ENCODE measurements at places on chromosomes 5 and 9. TPM values are rescaled to one million over a fixed set of nuclear protein-coding genes. Genes with fewer than 3 reads are reported as not detected.

DNA sequence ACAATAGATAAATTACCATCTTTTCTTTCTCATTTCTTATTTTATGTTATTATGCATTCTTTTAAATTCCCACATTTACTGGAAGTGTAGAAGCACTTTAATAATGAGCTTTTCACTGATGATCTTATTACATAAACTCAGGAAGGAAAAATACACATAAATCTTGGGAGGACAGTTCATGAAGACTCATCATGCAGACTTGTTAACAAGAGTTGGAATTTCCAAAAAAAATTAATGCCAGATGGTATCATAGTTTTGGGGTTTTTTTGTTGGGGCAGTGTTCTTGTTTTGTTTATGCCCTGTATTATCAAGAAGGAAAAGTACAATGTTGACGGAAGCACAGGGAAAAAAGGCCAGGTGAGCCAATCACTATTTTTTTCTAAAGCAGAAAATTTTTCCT is 35.1 kb downstream of the CEMIP2 start:
- DNase-seq, result no peak

The RLN1 gene
- not detected for total RNA-seq

The C1QTNF3 gene
- 1.1 TPM for total RNA-seq

- peak; percentile 59 for DNase-seq
These were observed 76.9 kb upstream of the HTR4 start for GRCh38 chr5:148730942-148731898.

The LARP1 gene
- total RNA-seq, result 142 TPM

DNA sequence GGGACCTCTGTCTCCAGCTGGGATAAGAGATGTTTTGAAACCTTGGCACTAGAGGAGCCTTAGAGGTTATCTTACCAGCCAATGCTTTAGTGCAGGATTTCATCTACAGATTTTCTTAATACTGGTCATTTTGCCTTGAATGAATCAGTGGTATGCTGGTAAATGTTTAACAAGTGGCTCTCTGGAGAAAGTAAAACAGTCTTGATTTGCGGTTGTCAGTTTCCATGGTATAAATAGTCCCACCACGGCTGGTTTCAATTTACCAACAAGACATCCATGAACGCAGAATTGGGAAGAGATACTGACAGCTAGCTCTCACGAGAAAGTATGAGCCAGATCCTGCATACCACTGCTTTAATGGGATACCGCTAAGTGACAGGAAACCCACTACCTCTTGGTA is 56.7 kb upstream of the CXCL14 start:
- peak; percentile 72 for DNase-seq

DNA sequence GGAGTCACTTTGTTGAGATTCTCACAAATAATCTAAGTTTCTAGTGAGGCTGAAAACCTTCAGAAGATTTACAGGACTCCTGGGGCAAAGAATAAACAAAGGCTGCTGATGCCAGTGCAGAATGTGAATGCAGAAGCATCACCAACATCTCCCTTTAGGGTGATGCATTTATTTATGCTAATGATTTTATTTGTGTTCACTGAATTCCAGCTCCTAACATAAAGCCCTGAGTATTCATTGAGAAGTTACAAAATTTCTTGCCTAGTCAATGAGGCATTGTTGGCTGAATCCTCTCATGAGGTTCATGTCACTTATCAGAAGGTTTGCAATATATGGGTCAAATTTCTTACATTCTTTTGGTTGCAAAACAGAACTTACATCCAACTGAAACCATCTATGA is 70.0 kb downstream of the GRIN3A start:
- no peak for DNase-seq

The NDUFS4 gene
- total RNA-seq, result 135 TPM

The GPR21 gene
- total RNA-seq, result not detected

The IL9 gene
- total RNA-seq, result not detected

DNA sequence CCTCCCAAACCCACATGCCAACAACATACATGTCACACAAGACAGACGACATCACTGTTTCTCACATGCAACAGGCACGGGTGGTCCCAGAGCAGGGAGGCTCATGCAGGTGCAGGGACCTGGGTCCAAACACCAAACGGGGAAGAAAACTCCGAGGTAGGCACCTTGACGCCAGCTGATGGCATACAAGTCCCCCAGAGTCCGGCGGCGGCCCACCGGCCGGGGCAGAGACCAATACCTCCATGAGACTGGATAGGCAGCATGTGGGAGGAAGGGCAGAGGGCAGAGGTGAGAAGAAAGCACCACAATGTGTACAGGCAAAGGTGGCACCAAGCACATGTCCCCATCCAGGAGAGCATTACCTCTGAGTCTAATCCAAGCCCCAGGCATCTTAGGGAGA is 73.0 kb upstream of the UBTD2 start:
- no peak for DNase-seq

GRCh38 chr5:61330341-61330844 is 1.7 kb upstream of the ZSWIM6 start:
- DNase-seq, result no peak

The DIRAS2 gene
- 2.8 TPM for total RNA-seq

DNA sequence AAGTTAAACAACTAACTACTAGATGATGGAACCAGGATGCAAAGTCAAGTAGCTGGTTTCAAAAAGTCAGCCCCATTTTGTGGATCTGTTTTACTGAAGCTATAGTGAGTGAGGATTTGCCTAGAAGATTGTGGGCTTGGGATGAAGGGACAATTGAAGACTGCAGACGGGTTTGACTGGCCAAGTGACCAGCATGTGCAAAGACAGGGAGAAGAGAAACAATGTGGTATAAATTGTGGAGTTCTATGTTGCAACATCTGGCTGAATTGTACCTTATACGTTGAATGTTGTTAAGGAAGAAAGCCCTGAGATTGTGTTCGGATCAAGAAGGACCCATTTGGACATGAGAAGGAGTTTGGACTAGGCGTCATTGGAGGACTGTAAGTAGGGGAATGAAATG is 101.8 kb downstream of the MAT2B start:
- no peak for DNase-seq

- no peak for DNase-seq
These were observed 51.6 kb upstream of the DPYSL3 start for GRCh38 chr5:147561435-147561834.

- no peak for DNase-seq
These were observed 64.3 kb downstream of the FEM1C start for GRCh38 chr5:115480271-115480670.

GRCh38 chr5:67462147-67462546 is 265.5 kb upstream of the CD180 start:
- DNase-seq, result no peak

- DNase-seq, result no peak
These were observed 148.0 kb downstream of the NUDT12 start for GRCh38 chr5:103414604-103415003.

GRCh38 chr5:116517488-116517887 is 57.1 kb downstream of the SEMA6A start:
- DNase-seq, result no peak

- DNase-seq, result no peak
These were observed 6.4 kb downstream of the NDUFS6 start for GRCh38 chr5:1807451-1808185.

GRCh38 chr5:158642879-158643278 is 456.8 kb downstream of the EBF1 start:
- DNase-seq, result no peak

DNA sequence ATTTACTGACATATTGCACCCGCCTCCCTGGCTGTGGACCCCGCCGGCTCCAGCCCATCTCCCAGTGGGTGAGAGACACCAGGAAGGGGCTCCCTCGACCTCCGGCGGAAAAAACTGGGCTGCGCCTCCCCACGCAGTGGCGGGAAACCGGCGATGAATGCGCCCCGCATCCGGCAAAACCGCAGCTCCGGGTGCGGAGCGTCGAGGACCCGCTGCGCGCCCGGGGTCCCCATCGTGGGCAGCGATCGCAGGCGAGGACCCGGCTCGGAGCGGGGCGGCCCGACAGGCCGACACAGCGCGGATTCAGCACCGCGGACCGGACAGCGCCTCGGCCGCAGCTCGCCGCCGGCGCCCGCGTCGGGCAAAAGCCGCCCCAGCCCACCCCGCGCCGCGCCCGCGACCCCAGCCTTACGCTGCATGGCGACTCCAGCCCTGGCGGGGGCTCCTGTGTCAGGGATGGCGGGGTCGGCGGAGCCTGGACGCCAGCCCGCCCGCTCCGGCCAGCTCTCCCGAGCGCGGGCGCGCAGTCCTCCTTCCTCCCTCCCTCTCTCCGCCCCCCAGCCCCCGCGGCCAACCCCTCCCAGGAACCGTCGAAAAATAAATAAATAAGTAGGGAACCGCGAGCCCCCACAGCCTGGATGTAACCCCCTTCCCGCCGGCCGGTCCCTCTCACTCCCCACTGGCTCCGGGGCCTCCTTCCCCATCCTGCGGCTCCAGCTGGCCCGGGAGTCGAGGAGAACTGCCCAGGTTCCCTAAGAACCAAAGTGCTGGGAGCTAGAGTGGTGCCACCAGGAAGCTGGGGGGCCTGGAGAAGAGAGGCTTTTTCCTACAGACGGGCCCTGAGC is 3.1 kb downstream of the LHX3 start:
- no peak for DNase-seq

DNA sequence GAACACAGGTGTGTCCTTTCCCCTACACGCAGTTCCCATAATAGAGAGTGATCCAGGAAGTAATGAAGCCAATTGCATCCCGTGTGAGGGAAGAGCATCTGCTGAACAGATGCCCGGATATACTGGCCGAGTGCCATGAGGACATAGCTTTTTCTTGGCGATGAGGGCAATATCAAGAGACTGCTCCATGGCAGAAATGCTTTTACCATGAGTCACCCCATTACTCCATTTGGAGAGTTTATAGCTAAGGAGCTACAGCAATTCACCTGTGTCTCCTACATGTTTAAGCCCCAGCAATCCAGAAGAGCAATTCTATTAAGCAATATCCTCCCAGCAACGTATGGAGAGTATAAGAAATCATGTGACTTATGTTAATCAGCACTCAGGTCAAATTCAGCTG is 222.0 kb upstream of the KLF4 start:
- peak; percentile 93 for DNase-seq

DNA sequence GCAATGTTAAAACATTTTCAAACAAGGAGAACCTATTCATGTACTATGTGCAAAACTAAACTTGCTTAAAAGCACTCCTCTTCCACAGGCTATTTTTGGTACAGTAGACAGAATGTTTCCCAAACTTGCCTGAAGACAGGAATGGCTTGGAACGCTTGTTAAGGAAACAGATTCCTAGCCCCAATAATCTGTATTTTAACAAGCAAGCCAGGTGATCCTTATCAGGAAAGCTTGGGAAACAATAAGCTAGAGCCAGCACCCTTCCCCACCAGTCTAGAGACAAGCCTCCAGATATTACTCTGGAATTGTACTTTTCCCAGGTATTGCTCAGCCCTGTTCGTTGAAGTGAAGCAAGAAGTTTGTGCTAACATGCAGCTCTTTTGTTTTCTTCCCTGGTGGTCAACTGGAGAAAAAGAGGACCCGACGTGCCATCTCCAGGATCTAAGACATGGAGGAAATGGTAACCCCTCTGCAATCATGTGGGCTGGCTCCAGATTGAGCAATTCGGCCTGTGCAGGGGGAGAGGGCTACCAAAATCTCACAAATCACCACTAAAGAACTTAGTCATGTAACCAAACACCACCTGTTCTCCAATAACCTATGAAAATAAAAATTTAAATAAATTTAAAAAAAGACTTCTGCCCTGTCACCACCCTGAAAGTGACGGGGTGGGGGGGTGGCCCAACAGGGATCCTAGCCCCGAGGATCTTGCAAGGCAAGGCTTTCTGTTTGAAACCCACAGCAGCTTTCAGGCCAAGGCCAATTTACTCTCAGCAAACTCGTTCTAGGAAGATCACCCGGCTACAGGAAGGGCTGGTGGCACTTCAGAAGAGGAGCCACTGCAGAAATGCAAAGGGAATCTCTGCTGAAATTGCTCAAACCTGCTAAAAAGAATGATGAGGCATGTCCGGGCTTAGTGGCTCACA is 48.6 kb downstream of the SHB start:
- DNase-seq, result no peak

DNA sequence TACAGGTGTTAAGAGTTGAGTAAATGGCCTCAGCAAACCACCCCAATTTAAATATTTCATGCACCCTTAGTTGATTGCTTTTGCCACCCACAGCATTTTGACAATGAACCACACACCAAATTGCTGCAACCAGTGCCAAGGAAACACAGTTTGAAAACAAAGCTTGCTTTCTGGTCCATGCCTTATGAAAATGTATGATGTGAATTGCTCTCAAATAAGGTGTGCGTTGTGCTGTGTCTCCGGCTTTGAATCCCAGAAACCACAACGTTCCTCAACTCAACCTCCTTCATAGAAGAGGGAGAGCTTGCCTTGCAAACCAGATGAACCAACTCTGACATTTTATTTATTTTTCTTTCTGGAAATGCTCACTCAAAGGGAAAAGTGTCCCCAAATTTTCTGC is 762.7 kb downstream of the TLE1 start:
- no peak for DNase-seq

DNA sequence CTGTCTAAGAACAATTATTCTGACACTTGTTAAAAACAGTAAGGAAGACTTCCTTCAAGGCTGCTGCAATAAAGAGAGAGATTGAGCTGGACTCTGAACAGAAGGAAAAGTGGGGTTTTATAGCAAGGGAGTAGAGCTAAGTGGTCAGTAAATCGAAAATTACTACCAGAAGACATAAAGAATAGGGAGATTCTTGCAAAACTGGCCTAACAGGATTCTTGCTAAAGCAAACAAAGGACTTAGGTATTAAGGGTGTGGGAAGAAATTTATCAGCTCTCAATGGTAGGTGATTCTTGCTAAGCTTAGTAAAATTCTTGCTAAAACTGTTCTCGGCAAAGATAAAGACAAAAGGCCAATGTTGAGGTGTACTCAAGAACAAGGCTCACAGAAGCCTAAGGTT is 300.5 kb downstream of the SLCO4C1 start:
- DNase-seq, result no peak

The IL13 gene
- not detected for total RNA-seq

- DNase-seq, result no peak
These were observed 93.5 kb upstream of the RIOK2 start for GRCh38 chr5:97276474-97277120.

DNA sequence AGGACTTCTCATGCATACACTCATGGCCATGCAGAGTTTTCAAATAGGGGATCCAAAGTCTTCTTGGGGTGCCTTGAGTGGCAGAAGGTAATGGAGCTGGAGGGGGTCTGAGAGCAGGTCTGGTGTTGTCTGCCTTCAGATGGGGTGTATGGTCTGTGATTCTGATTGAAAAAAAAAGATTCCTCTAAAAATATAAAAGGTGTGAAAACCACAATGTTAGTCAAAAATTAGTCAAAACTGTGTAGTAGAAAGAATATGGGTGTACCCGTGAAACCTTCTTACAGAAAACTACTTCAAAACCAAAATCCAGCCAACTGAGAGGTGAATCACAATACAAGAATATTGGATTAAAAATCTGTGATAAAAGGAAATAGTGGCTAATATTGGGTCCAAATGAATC is 20.1 kb downstream of the DOCK2 start:
- no peak for DNase-seq

- peak; percentile 60 for DNase-seq
These were observed 215.5 kb downstream of the PDZD2 start for GRCh38 chr5:31854181-31855133.

The BHMT2 gene
- 3.7 TPM for total RNA-seq

The ZNF454 gene
- 5.8 TPM for total RNA-seq

The NR4A3 gene
- total RNA-seq, result 0.41 TPM
